HCT116 (cell line): ENCODE measurements at places on chromosomes 2 and 18.

DNA sequence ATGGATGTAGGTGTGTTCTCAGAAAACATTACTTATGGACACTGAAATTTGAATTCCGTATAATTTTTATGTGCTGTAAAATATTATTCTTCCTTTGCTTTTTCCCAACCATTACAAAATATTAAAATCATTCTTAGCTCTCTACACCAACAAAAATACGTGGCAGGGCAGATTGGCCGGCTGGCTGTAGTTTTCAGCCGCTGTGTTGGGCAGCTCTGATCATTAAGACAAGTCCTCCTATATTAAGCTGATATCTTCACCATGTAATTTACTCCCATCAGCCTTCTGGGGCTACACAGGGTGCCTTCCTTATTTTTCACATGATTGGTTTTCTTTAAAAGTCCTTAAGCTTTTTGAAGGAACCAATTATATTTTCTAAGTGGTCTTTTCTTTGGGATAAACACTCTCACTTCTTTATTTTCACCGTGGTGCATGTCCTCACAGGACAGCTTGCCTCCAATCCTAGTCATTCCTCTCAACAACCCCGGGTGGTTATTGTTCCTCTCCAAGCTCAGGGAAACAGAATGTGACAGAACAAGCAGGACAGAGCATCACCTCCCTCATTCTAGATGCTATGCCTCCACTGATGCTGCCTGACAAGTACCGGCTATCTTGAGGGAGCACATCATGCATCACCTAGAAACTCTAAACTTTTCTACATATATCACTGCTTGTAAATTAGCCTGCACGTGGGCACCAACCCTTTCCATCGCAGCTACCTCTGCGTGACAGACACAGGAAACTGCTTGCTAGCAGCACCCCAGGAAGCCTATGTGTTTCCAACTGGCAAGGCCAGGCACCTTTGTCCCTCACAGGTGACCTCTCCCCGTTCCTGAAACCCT is 362.3 kb downstream of the MYCN start:
- DNase-seq, result no peak

- DNase-seq, result no peak
Measured at GRCh38 chr18:22872900-22873537, 60.1 kb upstream of the RBBP8 start.

DNA sequence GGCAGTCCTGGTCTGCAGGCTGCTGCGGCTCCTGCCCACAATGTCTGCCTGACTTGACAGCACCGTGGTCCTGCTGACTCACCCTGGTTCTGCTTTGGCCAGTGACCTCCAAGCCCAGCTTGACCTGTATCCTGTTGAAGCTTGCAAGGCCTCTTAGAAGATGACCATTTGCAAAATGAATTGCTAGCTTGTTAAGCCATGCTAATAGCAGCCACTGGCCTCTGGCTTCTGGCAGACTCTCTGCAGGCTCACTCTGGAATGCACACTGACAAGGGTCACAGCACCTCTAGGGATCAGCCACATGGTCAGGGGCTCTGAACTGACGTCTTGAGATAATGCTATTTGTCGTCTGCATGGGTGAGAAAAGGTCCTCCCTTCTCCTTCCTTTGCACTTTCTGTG is 25.9 kb downstream of the CNGA3 start:
- DNase-seq, result no peak

DNA sequence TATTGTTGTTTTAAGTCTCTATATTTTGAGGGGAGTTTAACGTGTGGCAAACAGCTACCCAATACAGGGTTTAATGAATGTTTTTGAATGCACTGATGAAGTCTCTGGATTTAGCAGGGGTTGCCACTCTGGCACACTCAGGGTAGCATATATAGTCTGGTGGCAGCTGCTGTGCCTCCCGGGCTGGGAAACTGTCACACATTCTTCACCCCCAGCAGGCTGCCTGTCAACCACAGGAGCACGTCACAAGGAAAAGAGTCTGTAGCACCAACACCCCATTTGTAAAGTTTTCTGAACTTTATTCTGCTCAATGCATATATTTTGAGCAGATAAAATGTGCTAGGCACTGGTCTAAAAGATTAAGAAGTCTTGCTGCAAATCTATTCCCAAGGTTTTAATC is 39.3 kb downstream of the NGEF start:
- no peak for DNase-seq

- DNase-seq, result peak; percentile 83
Measured at GRCh38 chr2:177242121-177242987, 22.2 kb downstream of the NFE2L2 start.

GRCh38 chr2:41993435-41993925 is 54.3 kb upstream of the PKDCC start:
- DNase-seq, result no peak

DNA sequence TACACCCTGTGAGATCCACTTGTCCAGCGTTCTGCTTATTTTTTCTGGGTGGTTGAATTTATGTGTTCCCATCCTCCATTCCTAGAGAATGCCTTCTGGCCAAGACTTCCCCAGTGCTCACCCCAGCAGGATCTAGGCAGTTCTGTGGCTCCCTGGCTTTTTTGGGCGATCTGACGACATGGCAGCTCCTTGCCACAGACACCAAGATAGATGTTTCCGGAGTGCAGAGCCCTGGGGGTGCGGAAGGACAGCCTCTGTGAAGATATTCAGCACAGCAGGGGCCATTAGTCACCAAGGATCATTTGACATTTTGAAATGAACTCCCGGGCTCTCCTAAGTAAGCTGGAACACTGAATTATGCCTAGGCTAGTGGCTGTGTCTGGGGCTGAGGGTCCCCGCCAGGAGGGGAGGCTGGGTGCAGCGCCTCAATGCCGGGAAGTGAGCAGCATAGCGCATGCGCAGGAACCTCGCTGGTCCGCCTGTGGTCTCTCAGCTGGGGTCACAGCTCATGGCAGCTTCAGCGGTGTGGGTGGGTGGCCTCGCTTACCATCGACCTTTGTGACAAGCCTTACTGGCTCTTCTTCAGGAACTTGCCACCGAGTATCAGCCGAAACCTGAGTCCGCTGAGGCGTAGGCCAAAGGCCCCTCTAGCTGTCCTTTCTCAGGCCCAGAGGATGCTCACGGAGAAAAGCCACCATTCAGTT is 60.3 kb downstream of the MEX3C start:
- no peak for DNase-seq

DNA sequence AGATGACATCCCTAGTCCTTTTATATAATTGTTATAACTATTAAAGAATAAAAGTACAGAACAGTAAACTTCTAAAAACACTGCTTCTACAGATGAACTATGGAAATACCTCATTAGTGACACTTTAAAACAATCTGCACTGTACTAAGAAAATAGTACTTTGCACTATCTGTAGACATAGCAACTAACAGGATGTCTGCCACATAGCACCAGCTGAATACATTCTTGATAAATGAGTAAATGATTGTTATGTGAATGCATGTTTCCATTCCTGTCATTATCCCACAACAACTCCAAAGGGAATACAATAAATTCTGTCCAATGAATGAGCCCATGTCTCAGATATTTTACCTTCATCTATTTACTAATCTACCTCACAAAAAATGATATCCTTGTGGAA is 115.3 kb upstream of the SLC35G4 start:
- no peak for DNase-seq

GRCh38 chr18:62486290-62486964 is 36.4 kb upstream of the ZCCHC2 start:
- peak; percentile 94 for DNase-seq

DNA sequence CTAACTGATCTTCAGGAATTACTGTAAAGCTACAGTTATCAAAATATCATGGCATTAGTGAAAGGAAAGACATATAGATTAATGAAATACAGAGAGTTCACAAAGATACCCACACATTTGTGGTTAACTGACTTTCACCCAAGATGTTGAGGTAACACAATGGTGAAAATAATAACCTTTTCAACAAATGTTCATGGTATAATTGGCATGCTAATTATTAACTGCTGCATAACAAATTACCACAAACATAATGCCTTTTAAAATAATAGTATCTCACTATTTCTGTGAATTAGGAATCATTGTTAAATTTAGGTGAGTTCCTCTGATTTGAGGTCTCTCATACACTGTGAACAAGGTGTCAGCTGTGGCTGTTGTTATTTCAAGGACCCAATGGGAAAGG is 1493.1 kb upstream of the ACVR2A start:
- DNase-seq, result no peak

GRCh38 chr2:199798831-199799580 is 52.0 kb downstream of the FTCDNL1 start:
- DNase-seq, result no peak

GRCh38 chr18:76102626-76103025 is 392.4 kb downstream of the ZNF516 start:
- no peak for DNase-seq

DNA sequence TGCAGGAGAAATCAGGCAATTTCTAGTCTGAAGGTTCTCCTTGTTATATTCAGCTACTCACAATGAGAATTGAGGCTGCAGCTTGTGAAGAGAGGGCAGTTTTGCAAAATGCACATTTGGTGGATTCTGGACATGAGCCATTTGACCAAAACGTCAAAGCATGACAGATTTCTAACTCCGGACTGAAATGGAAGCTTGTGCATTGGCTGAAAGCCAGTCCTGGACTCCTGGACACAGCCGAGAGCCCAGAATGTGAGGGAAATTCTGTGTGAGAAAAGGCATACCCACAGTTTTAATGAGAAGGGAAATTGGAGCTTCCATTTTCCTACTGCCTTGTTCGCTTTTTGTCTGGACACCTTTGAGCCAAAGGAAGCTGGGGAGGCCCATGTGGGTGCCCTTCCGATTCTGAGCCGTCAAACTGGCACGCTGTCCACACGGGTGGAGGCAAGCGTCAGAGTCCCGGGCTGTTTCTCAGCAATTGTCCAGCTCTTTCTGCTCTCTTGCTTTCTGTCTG is 23.7 kb upstream of the ROCK2 start:
- no peak for DNase-seq

DNA sequence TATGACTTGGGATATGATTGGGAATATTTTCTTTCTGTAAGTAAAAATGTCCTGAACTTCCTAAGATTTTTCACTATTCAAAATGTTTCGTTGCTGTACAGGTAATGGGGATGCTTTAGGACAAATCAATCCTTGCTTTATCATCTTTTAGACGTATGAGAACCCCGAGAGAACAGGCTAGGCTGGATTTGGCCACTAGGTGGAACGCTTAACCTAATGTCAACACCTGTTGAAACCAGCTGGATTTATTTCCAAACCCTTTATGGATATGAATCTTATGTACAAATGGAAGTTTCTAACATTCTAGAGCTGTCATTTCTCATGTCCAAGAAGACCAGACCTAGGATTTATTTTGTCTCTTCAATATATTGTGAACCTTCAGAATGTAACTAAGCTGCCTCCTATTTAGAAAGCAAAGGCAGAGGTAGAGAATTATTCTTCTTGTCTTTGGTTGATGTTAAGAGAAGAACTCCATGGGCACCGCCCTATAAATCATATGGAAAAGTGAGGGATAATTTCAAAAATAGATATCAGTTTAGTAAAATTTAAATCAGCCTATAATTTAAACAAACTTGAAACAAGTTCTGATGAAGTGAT is 96.7 kb downstream of the PMAIP1 start:
- DNase-seq, result peak; percentile 59

- DNase-seq, result no peak
Measured at GRCh38 chr2:130231656-130232055, 33.4 kb upstream of the TUBA3E start.

GRCh38 chr2:235049719-235050118 is 97.9 kb downstream of the SH3BP4 start:
- no peak for DNase-seq

DNA sequence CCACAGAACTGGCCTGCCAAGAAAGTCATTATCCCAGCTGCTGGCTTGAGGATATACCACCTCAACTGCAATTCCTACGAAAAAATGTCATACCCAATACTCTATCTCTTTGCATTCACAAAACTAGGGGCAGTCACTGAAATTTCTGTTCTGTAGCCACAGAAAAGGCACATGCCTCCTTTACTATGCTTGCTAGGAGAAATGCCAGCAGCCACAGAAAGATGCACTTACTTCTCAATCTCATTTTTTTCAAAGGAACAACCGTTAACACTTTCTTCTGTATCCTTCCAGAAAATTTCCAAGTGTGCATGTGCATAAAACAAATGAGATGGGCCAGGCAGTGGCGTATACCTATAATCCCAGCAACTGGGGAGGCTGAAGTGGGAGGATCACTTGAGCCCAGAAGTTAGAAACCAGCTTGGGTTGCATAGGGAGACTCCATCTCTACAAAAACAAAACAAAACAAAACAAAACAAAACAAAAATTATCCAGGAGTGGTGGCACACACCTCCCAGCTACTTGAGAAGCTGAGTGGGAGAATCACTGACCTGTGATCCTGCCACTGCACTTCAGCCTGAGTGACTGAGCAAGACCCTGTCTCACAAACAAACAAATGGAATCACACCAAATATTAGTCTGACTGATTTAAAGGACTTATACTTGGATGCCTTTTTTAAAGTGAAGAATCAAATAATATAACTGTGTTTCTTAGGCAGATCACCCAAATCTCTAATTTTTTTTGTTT is 22.4 kb upstream of the PUM2 start:
- no peak for DNase-seq

DNA sequence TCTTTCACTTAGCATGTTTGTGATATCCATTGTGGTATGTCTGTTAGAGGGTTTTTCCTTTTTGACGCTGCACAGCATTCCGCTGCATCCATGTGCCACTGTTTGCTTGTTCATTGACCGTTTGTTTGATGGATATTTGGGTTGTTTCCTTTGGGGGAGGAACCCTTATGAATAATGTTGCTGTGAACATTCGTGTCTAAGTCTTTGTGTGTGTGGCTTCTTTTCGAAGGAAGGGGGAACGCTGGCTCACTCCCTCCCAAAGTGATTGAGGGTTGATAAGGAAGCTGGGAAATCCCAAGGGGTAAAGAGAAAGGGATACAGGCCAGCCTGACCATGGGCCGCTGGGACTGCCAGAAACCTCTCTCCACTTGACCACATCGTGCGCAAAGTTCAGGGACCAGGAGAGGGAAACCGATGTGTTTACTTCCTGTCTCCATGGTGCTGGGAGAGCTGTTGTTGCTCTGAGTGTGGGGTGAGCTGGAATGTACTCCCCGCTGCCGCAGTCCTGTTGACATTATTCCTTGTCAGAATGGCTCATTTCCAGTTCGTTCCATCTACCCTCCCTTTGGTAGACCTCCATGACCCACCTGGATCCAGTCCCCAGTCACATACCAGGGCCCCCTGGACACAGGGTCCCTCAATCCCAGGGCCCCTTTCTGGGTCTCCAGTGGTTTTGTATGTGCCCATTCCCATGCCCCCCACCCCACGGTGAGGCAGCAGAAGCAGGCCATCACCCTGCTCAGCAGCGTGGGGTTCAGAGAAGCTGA is 39.6 kb downstream of the HS1BP3 start:
- DNase-seq, result no peak

GRCh38 chr2:17911491-17912260 is 33.2 kb downstream of the KCNS3 start:
- DNase-seq, result no peak

GRCh38 chr2:66576561-66577320 is 141.8 kb downstream of the MEIS1 start:
- no peak for DNase-seq

- DNase-seq, result no peak
Measured at GRCh38 chr2:125582516-125582915, 1073.4 kb upstream of the GYPC start.
